ENCODE measurements at places on chromosomes 1 and 21.
A peak's percentile ranks its signal among the peaks of the same experiment; 100 is the strongest.

- DNase-seq = no peak
These were observed 10.3 kb upstream of the S100A10 start for GRCh38 chr1:152003846-152004442.

- peak; percentile 83 for DNase-seq
These were observed 1.4 kb upstream of the G0S2 start for GRCh38 chr1:209673631-209674417.

DNA sequence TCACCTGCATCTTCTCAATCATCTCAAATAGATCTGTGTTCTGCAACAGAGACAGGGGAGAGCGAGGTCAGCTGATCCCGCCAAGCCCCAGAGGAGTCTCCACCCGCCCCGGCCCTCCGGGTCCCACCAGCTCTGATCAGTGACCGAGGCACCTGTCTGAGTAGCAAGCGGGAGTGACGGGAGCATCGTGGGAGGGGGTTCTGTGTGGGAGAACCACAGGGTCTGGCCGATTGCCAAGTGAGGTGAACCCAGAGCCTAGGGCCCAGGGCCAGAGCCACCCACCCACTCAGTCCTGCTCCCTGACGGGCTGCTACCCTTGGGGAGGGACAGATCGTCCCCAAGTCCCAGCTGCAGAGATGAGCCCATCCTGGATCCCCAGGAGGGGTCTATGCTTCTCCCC, 49.1 kb downstream of the RAP1GAP start:
- no peak for DNase-seq

GRCh38 chr21:44730028-44730395, 18.6 kb upstream of the TSPEAR start:
- no peak for DNase-seq

- peak; percentile 7 for DNase-seq
These were observed 15.9 kb downstream of the HSPA13 start for GRCh38 chr21:14366998-14367397.

Data from inflammatory macrophage treated with lipopolysaccharide for 1 hour (primary cell).